ENCODE measurements at places on chromosomes 6 and 20.

DNA sequence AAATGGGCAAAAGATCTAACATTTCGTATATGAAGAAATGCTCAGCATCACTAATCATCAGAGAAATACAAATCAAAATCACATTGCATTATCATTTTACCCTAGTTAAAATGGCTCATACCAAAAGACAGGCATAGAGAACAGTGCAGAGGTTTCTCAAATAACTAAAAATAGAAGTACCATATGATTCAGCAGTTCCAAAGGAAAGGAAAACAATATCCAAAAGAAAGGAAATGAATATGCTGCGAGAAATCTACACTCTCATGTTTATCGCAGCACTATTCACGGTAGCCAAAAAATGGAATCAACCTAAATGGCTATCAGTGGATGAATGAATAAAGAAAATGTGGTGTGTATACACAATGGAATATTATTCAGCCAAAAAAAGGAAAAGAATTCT is 63.5 kb downstream of the VTA1 start:
- DNase-seq, result no peak

DNA sequence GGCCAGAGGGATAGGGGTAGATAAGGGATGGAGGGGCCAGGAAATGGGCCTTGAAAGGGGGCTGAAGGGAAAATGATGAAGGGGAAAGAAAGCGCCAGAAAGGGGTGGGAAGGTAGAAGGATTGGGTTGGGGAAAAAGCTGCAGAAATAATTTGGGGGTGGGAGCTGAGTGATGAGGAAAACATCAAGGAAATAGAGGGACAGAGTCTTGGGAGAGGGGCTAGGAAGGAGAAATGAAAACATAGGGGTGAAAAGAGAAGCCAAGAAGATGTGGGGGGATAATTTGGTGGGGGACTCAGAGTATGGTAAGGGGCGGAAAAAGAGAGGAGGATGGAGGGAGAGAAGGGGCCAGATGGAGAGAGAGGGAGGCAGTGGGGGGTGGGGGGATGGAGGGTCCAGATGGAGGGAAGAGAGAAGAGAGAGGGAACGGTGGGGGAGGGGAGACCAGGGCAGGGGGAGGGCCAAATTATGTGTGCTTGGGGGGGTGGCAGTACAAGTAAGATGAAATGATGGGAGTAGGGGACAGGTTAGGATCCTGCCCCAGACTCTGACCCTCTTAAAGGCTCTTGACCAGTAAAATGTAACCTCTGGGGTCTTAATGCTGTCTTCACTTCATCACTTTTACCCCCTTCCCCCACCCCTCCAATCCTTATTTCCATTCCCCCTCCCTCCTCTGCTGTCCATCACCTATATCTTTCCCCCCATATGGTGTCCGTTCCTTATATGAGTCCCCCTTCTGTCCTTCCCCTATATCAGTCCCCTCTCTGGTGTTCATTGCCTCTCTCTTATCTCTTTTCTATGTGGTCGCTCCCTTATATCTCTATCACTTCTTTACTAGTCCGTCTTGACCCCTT is 852 bp downstream of the SYNGAP1 start:
- no peak for DNase-seq

- peak; percentile 12 for DNase-seq
Measured at GRCh38 chr20:19764207-19764606, 6.1 kb downstream of the RIN2 start.

DNA sequence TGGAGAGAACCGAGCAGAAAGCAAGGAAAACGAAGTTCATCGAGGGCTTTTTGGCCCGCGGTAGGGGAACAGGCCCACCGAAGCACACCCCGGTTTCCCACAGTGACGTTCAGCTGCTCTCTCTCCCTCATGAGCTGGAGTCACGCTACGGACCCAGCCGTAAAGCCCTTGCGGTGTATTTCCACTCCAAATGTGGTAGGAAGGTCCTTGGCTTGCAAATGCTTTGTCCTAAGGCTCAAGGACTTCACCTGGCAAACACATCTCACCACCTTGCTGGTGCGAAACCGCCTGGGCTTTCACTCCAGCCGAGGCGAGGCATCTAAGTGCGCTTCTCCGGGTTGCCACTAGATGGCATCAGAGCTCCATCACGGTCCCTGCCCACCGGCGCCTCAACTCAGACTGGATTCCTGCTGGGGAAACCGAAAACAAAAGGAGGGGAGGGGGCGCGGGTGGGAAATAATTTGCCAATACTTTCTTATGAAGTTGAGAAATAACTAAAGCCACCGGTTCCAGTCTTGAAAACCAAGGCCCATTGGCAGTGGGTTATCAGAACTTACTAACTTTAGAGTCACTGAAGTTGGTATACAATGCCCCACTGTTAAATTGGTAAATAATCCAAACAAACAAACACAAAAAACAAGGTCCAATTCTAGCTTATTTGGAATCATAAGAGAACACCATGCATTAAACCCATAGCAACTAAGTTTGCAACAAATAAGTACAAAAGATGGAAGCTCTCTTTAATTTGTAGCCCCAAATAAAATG is 13.4 kb upstream of the FOXC1 start:
- no peak for DNase-seq

GRCh38 chr6:52263709-52264540 is 19.6 kb upstream of the IL17F start:
- no peak for DNase-seq

GRCh38 chr6:53476964-53477363 is 67.9 kb downstream of the GCLC start:
- no peak for DNase-seq

GRCh38 chr6:25177500-25178028 is 101.6 kb upstream of the CARMIL1 start:
- no peak for DNase-seq

DNA sequence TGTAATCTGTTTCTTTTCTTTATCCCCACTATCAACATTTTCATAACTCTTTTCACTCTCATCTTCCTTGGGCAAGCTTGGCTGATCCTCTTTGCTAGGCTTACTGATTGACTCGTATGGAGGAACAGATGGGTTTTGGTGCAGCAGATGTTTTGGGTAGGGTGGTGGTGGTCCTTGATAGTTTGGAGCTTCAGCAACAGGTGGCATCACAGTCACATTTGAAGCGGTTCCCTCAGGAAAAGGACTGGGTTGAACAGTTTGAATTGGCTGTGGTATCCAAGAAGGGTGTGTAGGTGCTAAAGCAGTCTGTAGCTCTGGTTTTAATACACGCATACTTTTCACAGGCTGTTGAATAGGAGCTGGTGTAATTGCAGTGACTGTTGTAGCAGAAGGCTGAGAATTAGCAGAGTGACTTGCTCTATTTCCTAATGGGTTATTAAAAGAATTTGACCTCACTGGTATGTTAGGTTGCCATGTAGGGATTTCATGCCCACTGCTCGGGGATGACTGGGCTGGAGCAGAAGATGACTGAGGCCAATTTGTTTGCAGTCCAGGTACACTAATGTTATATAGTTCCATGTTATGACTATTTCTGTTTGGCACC is 34.5 kb downstream of the LATS1 start:
- no peak for DNase-seq

GRCh38 chr6:6612308-6612707 is 23.8 kb downstream of the LY86 start:
- DNase-seq, result no peak

DNA sequence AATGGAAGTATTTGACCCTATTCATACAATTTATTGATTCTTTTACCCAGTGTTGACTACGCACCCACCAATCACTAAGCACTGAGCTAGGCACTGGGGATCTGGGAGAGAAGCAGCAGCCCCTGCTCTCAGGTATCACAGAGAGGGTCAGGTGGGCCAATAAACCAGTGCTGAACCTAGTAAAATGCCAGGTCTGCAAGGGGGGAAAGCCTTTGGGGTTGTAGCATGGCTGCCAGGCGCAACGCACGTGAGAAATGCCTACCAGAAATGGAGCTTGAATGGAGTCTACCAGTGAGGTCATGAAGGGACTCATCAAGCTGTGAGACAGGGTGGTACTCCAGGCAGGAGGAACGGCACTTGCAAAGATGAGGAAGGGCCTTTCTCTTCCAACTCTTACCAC is 313.6 kb downstream of the GMDS start:
- DNase-seq, result no peak

GRCh38 chr20:8714206-8714605 is 354.7 kb upstream of the PLCB4 start:
- no peak for DNase-seq

DNA sequence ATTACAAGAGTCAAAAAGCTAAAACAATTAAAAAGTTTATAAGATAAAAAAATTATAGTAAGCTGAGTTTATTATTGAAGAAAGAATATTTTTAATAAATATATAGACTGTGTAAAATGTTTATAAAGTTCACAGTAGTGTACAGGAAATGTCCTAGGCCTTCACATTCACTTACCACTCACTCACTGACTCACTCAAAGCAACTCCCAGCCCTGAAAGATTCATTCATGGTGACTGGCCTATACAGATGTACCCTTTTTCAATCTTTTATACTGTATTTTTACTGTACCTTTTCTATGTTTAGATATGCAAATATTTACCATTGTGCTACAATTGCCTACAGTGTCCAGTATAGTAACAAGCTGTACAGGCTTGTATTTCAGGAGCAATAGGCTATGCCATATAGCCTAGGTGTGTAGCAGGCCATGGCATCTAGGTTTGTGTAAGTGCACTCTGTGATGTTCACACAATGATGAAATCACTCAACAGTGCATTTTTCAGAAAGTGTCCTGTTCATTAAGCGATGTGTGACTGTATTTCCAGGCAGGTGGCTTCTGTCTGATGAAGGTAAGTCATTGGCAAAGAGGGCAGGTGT is 130.2 kb downstream of the BTBD3 start:
- DNase-seq, result peak; percentile 40

- DNase-seq, result no peak
Measured at GRCh38 chr20:62755817-62756724, 40.2 kb upstream of the MRGBP start.

DNA sequence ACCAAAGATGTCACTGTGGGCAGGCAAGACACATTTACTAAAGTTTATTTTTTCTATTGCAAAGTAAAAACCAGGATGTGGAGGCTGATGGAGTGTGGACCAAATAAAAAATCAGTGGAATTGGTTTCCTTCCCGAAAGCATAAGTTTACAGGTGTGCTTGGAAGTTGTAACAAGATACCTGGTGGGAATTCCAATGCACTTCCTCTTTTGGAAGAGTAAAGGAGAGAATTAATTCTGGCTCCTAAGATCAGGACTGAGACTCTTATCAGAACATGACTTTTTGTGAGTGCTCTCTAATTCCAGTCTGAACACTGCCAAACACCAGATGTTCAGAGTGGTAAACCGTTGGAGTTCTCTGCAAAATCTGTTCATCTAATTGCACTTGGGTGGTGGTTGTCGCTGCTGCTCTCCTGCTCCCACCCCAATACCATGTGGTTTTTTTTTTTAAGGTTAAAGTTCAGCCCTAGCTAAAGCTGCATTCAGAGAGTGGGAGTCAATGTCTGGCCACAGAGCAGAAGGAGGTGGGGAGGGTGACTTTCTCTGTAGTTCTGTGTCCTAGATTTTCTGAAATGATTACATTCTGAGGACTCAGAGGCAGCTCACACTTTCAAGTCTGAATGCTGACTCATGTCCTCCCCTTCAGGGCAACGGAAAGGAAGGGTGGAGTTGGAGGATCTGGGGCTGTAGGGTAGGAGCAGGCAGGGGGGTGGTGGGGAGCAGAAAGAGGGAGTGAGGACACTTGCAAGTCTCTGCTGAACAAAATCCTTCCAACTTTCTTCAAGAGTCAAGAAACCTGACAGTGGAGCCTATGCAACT is 275.8 kb upstream of the PRDM1 start:
- no peak for DNase-seq

- no peak for DNase-seq
Measured at GRCh38 chr6:129673748-129674147, 36.2 kb downstream of the ARHGAP18 start.

DNA sequence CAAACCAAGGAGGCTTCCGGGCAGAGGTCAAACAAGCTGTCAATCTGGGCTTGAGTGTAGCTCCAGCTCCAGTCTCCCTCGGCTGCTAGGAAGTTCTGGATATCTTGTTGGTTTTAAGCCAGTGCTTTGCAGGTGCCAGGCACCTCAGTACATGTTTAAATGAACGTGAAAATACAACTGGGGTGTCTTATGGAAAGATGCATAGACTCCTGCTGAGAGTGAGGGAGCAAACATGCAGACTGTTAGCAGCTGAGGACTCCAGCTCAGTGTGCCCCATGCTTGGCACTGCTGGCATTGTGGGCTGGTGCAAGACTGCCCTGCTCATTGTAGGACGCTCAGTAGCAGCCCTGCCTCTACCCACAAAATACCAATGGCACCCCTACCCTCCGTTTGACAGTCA is 28.5 kb downstream of the ERMARD start:
- DNase-seq, result peak; percentile 55

DNA sequence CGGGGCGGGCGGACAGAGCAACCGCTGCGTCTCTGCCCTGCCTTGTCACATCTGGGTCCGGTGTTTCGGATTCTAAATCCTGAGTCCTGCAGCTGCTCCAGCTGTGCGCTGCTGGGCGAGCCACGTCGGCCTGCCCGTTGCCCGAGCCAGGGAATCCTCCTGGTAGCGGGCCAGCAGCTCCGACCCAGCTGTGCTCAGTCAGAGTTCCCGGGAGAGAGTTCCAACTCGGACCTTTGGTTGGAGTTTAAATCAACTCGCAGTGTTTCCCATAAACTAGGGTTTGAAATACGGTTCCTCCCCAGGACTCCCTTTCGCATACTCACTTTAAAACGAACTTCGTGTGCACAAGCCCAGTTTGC is 315 bp upstream of the PDE10A start:
- DNase-seq, result no peak

GRCh38 chr20:53081916-53082863 is 110.0 kb downstream of the TSHZ2 start:
- DNase-seq, result no peak

DNA sequence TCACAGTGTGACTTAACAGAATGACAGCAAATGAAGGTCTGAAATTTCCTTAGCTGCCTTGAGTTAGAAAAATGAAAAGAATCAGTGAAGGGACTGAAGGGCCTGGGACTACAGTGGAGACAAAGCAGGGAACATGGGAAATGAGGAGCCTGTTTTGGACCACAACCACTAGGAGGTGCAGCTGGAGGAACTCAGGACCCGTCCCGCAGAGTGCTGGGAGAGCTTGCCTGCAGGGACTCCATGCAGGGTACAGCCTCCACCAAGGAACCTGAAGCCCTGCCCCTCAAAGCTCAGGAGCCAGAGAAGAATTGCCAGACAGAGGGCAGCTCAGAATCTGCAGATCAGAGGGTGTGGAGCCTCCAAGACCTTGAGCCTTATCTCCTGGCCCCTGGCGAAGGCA is 50.7 kb downstream of the LRFN2 start:
- DNase-seq, result no peak

DNA sequence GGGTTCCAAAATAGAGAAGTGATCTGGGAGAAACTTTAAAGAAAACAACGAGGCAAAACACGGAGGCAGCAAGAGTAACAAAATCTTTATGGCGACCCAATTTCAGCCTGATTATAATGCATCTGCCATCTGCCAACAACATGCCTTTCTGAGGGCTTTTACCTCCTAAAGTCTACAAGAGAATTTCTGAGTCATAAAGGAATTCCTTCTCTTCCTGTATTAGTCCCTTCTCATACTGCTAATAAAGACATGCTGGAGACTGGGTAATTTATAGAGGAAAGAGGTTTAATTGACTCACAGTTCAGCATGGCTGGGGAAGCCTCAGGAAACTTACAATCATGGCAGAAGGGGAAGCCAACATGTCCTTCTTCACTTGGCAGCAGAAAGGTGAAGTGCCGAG is 226.6 kb downstream of the HACE1 start:
- no peak for DNase-seq
